ENCODE measurements at places on chromosomes 6 and 20.

GRCh38 chr6:91299544-91300491 is 712.9 kb upstream of the MAP3K7 start:
- peak; percentile 15 for DNase-seq

- no peak for DNase-seq
Observed at GRCh38 chr6:116409756-116410155, 39.0 kb downstream of the DSE start.

GRCh38 chr6:2042956-2043648 is 202.3 kb downstream of the GMDS start:
- no peak for DNase-seq

GRCh38 chr20:48875233-48875913 is 46.1 kb upstream of the ARFGEF2 start:
- no peak for DNase-seq

GRCh38 chr6:148398244-148398643 is 55.6 kb downstream of the SASH1 start:
- DNase-seq, result no peak

GRCh38 chr20:32623667-32624157 is 38.6 kb upstream of the NOL4L start:
- no peak for DNase-seq

DNA sequence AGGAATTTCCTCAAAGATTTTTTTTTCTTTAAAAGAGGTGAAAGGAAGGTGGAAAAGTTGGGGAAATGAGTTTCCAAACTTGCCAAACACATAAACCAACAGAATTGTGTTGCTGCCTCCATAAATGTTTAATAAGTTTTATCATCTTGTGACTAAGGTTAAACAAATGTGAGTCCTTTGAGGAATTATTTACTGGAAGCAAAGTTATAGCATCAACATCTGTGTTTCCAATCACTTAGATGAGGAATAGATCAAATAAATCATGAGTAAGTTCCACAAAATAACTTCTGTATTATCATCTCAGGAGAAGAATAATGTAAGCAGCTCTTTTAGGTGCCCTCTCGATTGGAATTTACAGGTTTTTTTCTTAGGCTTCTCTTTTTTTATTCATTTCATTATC is 20.5 kb downstream of the TSHZ2 start:
- no peak for DNase-seq

GRCh38 chr6:10393544-10394225 is 21.2 kb downstream of the TFAP2A start:
- no peak for DNase-seq

GRCh38 chr20:52473186-52473585 is 281.6 kb upstream of the ZFP64 start:
- DNase-seq, result no peak

GRCh38 chr6:2959909-2960719 is 11.3 kb downstream of the SERPINB6 start:
- DNase-seq, result no peak
